ENCODE measurements at places on chromosomes 2 and 18.
A peak's percentile ranks its signal among the peaks of the same experiment; 100 is the strongest.

DNA sequence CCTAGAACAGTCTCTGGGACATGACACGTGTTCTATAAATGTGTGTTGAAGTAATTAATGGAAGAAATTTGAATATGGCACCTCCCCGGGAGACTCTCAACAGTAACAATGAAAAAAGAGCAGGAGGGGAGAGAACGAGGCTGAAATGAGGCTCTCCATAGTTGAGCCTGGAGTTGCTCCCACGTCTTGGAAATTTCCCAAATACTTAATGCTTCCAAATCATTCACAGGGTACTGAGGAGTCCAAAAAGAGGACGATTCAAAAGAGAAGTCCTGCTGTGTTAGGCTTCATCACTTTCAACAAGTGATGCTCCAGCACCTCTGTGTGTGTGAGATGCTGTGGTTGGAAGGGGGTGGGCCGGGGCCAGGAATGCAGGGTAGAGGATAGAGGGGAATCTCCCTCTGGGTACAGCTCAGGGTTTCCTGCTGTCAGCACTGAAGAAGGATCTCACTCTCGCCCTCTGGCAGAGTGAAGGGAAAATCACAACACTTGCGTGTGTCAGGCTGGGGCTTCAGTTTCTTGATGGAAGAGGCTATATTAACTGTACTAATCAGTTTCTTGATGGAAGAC lies 18.1 kb upstream of the ZNF407 start:
- no peak for DNase-seq

GRCh38 chr2:112995346-112995920 lies 9.8 kb upstream of the IL36A start:
- DNase-seq, result no peak

- DNase-seq, result no peak
Observed at GRCh38 chr2:175066411-175066810, 61.2 kb upstream of the CHN1 start.

DNA sequence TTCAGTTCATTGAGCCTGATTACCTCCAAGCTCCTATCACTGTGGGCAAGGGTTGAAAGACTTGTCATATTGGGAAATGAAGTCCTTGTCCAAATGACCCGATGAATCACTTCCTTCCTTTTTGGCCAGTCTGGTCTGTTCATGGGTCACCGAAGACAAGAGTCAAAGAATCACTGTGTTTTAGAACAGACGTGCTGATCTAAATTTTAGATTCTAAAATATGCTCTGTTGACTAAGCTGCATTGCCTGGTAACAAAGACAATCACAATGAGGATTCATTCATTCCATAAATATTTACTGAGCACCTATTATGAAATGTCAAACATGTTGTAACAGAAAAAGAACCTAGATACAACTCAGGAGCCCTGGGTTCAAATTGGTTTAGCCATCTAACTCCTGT lies 99.4 kb upstream of the RND3 start:
- peak; percentile 92 for DNase-seq

DNA sequence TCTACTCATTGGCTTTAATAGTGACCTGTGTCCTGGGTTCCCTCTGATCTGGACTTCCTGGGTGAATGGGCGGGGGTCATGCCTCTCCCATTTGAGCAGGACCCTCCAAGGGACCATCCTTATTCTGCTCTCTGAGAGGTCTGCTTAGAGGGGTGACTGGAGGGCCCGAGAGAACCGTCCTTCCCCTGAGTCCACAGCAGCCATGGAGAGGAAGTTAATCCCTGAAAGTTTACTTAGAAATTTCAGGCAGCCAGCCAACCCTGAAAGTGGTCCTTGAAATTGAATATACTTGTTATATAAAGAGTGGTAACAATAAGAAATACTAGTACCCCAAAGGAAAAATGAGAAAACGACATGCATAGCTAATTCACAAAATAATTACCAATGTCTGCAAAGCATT lies 226.1 kb downstream of the DYSF start:
- no peak for DNase-seq

DNA sequence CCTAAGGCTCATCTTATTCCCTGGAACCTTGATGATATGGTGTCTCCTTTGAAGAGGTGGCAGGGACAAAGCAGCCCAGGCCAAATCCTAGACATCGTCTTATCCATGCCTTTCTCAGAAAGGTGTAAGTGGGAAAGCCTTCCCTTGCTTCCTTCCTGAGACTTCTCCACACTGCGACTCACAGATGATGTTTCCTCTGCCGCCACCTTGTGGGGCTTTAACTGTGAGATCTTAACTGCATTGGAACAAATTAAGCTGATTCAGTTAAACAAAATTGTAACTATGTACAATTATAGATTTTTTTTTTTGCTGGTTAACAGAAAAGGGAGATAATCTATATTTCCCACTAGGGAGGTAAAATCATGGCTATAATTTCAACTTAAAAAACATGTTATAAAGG lies 10.0 kb upstream of the GCA start:
- peak; percentile 27 for DNase-seq
